ENCODE measurements at places on chromosomes 4 and X.

- H3K36me3 ChIP-seq = no peaks in the 10 kb centered on the region
- no peak for DNase-seq
- peaks cover 5% of the 10 kb centered on the region for H3K4me1 ChIP-seq
- H3K4me3 ChIP-seq = no peak overlapping the region
- H3K27ac ChIP-seq = no peak overlapping the region
- H3K27me3 ChIP-seq = no peaks in the 10 kb centered on the region
These were observed 6.5 kb downstream of the HMGN5 start for GRCh38 chrX:81195259-81195658.

DNA sequence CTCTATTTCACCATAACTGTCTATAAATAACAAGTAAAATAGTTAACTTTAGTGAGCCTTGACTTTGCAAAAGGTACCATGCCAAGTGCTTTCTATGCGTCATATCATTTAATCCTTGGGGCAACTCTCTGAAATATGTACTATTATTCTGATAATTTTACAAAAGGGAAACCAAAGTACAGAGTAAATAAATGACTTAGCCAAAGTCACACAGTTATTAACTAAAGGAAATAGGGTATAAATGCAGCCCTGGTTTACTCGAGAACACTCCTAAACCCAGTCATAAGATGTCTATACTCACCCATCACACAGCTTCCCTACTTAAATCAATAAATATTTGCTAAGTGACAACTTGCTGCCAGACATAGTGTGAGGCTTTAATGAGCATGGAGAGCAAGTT, 14.4 kb downstream of the KCTD8 start:
- no peak overlapping the region for H3K4me3 ChIP-seq
- DNase-seq = no peak
- H3K36me3 ChIP-seq = no peaks in the 10 kb centered on the region
- H3K27ac ChIP-seq = no peak overlapping the region
- H3K27me3 ChIP-seq = no peaks in the 10 kb centered on the region

DNA sequence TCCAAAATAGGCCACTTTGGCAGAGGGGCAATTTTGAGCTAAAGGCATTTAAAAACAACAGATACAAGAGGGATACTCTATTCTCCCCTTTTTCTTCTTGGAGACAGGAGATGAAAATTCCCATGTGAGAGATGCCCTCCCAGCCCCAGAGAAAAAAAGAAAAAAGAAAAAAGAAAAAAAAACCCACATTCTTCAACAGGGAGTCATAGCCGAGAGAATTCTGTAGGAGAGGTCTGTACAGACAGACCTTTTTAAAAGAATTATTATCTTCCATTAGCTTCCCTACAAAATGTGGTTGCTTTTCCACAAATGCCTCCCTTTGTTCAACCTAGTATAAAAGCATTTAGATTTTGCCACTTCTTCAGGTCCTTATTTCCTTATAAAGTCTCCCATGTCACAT, 89.9 kb downstream of the SPCS3 start:
- H3K4me3 ChIP-seq = no peak overlapping the region
- no peak overlapping the region for H3K27ac ChIP-seq
- no peaks in the 10 kb centered on the region for H3K27me3 ChIP-seq
- H3K36me3 ChIP-seq = no peaks in the 10 kb centered on the region
- H3K4me1 ChIP-seq = no peaks in the 10 kb centered on the region
- DNase-seq = no peak

- no peaks in the 10 kb centered on the region for H3K27me3 ChIP-seq
- no peak for DNase-seq
These were observed 215.0 kb downstream of the SCFD2 start for GRCh38 chr4:53150631-53151488.

- no peak overlapping the region for H3K4me3 ChIP-seq
- DNase-seq = no peak
- no peaks in the 10 kb centered on the region for H3K36me3 ChIP-seq
- H3K27ac ChIP-seq = no peak overlapping the region
- peaks cover 16% of the 10 kb centered on the region for H3K4me1 ChIP-seq
These were observed 127.8 kb downstream of the PHKA2 start for GRCh38 chrX:18855919-18856644.

GRCh38 chr4:47784222-47784621, 53.6 kb downstream of the CORIN start:
- no peak overlapping the region for H3K27ac ChIP-seq
- no peaks in the 10 kb centered on the region for H3K27me3 ChIP-seq
- H3K4me1 ChIP-seq = no peaks in the 10 kb centered on the region
- no peaks in the 10 kb centered on the region for H3K36me3 ChIP-seq
- DNase-seq = no peak

- H3K4me3 ChIP-seq = no peak overlapping the region
- peaks cover 8% of the 10 kb centered on the region for H3K27me3 ChIP-seq
- H3K36me3 ChIP-seq = no peaks in the 10 kb centered on the region
- no peaks in the 10 kb centered on the region for H3K4me1 ChIP-seq
- no peak overlapping the region for H3K27ac ChIP-seq
These were observed 49.8 kb upstream of the PRPS2 start for GRCh38 chrX:12741416-12741815.

DNA sequence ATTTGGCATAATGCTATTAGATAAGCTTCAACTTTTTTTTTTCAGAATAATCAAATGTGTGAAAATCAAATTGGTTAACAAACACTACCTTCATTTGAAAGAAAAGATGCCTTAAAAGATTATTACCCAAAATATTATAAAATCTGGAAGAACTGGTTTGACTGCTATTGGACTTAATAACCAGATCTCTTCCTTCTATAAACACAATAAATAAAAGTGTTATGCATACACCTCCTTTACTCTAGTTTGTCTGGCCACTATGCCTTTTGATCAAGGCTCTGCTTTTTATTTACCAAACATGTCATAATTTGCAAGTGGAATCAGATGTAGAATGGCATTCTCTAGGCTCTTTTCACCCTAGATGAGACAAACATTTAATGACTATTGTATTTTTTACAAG, 897.3 kb upstream of the EPHA5 start:
- DNase-seq = no peak
- no peak overlapping the region for H3K4me3 ChIP-seq
- H3K27me3 ChIP-seq = no peaks in the 10 kb centered on the region
- H3K4me1 ChIP-seq = no peaks in the 10 kb centered on the region
- H3K36me3 ChIP-seq = no peaks in the 10 kb centered on the region

GRCh38 chr4:159765382-159765781, 662.5 kb downstream of the RAPGEF2 start:
- no peaks in the 10 kb centered on the region for H3K36me3 ChIP-seq
- no peak overlapping the region for H3K27ac ChIP-seq
- H3K27me3 ChIP-seq = no peaks in the 10 kb centered on the region
- no peak for DNase-seq

- H3K4me1 ChIP-seq = peaks cover 7% of the 10 kb centered on the region
- H3K36me3 ChIP-seq = no peaks in the 10 kb centered on the region
- no peak overlapping the region for H3K27ac ChIP-seq
- peaks cover 5% of the 10 kb centered on the region for H3K27me3 ChIP-seq
- DNase-seq = no peak
These were observed 81.9 kb downstream of the FAM114A1 start for GRCh38 chr4:38949411-38950051.

- no peaks in the 10 kb centered on the region for H3K27me3 ChIP-seq
- H3K4me3 ChIP-seq = no peak overlapping the region
- H3K27ac ChIP-seq = no peak overlapping the region
- DNase-seq = no peak
These were observed 1984.3 kb upstream of the IGFBP7 start for GRCh38 chr4:59094505-59094904.

- no peaks in the 10 kb centered on the region for H3K36me3 ChIP-seq
- no peak overlapping the region for H3K27ac ChIP-seq
These were observed 103.1 kb upstream of the NKX1-1 start for GRCh38 chr4:1509366-1509765.

GRCh38 chrX:148382983-148383382, 117.4 kb upstream of the AFF2 start:
- H3K4me1 ChIP-seq = peaks cover 12% of the 10 kb centered on the region
- H3K4me3 ChIP-seq = no peak overlapping the region
- H3K27me3 ChIP-seq = no peaks in the 10 kb centered on the region

- peaks cover 5% of the 10 kb centered on the region for H3K4me1 ChIP-seq
- H3K36me3 ChIP-seq = no peaks in the 10 kb centered on the region
- H3K4me3 ChIP-seq = peak overlapping the region; percentile 74
These were observed 19.7 kb upstream of the PRPS2 start for GRCh38 chrX:12771445-12772069.

GRCh38 chrX:150503898-150504219, 64.6 kb upstream of the MTM1 start:
- peaks cover 14% of the 10 kb centered on the region for H3K27me3 ChIP-seq
- no peak overlapping the region for H3K4me3 ChIP-seq
- no peak for DNase-seq
- H3K27ac ChIP-seq = no peak overlapping the region
- H3K36me3 ChIP-seq = no peaks in the 10 kb centered on the region

GRCh38 chr4:89800012-89800516, 36.9 kb downstream of the SNCA start:
- H3K4me3 ChIP-seq = no peak overlapping the region
- no peaks in the 10 kb centered on the region for H3K27me3 ChIP-seq
- H3K36me3 ChIP-seq = no peaks in the 10 kb centered on the region
- DNase-seq = no peak

- H3K27ac ChIP-seq = no peak overlapping the region
- no peak for DNase-seq
- no peaks in the 10 kb centered on the region for H3K4me1 ChIP-seq
- no peaks in the 10 kb centered on the region for H3K36me3 ChIP-seq
- no peaks in the 10 kb centered on the region for H3K27me3 ChIP-seq
These were observed 172.9 kb downstream of the SLC39A8 start for GRCh38 chr4:102172341-102172740.

Data from stimulated activated naive B cell treated with anti-CD40 and anti-IgM and Interleukin-4, amounts not matched to agents 10 μg/mL and 1 μg/mL and 100 μg/mL, for 72 hours (primary cell).